Naive thymus-derived CD4-positive, alpha-beta T cell (primary cell): ENCODE measurements at places on chromosomes 12 and 14.

GRCh38 chr12:44649693-44650092 lies 226.4 kb downstream of the NELL2 start:
- DNase-seq: no peak

DNA sequence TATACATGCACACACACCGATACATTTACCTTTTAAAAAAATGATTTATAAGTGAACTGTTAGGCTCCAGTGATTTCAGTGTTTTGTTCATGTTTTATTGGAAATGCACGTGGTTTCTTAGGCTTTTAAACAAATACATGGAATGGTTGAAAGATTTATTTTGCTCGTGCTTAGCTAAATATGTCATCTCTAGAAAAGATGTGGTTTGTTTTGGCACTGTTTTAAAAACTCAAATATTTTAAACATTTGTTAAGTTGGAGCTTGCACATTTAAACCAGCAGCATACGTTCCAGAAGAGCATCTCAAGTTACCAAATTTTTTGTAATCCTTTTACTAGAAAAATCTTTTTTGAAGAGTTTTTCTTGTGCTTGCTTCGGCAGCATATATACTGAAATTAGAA lies 44.5 kb downstream of the FOXA1 start:
- DNase-seq: no peak

DNA sequence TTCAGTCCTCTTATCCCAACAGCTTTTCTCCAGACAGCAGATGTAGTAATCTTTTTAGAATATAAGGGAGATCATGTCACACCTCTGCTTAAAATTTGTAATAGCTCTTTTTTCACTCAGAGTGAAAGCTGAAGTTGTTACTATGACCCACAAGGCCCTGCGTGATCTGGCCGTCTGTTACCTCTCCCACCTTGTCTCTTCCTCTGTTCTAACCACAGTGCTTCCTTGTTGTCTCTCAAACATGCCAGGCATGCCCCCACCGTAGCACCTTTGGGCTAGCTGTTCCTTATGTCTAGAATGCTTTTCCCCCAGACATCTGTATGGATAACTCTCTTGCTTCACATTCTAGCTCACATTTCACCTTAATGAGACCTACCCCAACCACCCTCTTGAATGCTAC lies 6.5 kb downstream of the NECAP1 start:
- DNase-seq: peak; percentile 43

DNA sequence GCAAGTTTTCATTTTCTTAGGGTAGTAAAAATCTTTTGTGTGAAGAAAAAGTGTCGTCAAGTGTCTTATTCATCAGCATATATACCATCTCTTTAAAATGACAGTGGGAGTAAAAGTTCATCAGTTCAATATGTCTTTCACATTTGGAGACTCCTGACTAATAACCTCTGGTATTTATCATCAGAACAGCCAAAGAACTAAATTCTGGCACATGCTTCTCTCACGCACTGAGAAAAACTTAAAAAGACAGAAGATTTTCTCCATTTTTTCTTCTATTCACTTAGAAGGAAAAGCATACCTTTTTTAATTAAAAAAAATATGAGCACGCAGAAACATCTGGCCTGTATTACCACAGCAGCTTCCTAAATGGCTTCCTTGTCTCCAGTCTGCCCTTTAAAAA lies 265.7 kb downstream of the AKAP6 start:
- DNase-seq: no peak

DNA sequence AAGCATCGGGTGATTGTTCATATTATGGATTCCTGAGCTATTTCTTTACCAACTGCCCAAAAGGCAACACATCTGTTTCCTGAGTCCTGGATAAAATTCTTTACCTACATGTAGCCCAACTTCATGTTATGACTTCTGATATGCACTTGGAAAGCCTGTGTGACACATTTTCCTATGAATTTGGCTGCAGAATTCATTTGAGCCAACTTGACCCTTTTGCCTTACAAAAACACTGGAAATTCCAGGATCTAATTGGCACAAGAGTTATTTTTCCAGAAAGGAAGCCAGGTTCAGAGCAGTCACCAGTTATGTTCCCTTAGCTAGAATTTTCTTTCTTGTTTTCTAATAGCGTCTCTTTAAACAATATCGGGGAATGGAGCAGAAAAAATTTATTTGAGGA lies 202.5 kb upstream of the LRIG3 start:
- DNase-seq: no peak

GRCh38 chr12:40727774-40728483 lies 35.7 kb downstream of the CNTN1 start:
- DNase-seq: no peak

DNA sequence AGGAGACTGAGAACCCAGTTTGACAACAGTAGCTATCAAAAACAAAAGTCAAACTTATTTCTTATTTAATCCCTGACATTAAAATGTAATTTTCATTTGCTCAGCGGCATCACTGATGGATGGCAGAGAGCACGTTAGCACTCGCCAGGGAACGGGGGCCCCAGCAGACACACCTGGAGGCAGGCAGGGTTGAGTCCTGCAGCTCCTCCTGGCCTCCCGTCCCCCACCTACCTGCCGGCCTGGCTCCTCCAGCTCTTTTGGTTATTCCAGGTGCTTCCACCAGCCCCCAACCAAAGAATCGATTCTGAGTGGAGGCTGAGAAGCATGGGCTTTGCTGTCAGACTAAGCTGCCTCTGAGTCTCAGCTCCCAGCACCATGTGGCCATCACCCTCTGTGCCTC lies 113.6 kb downstream of the PHETA1 start:
- DNase-seq: no peak

DNA sequence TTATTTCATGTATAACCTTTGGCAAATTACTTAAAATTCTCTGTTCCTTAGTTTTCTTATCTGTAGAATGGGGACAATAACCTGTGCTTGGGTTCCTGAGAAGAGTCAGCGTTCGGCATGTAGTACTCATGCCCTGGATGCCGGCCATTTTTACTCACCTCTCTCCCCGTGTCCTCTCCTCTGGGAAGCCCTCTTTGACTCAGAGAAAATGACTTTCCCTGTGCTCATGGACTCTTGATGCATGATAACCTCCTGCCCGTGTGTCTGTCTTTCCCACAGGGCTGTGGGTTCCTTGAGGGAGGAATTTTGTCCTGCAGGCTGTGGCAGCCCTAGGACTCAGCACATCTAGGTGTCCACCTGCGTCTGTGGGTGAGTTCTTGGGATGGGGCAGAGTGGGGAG lies 5.8 kb upstream of the C1RL start:
- no peak for DNase-seq

- DNase-seq: no peak
These were observed 99.5 kb upstream of the TMCC3 start for GRCh38 chr12:94749890-94750289.

GRCh38 chr14:77641534-77642341 lies 25.3 kb upstream of the SPTLC2 start:
- DNase-seq: peak; percentile 68
